Testis (tissue), 5 donors: ENCODE measurements at places on chromosomes 11 and 22.

GRCh38 chr11:8335683-8336082, 72.0 kb upstream of the LMO1 start:
- H3K27ac ChIP-seq: no peak overlapping the region
- no peaks in the 10 kb centered on the region for H3K36me3 ChIP-seq
- no peaks in the 10 kb centered on the region for H3K27me3 ChIP-seq
- no peaks in the 10 kb centered on the region for H3K4me1 ChIP-seq
- no peak for DNase-seq

DNA sequence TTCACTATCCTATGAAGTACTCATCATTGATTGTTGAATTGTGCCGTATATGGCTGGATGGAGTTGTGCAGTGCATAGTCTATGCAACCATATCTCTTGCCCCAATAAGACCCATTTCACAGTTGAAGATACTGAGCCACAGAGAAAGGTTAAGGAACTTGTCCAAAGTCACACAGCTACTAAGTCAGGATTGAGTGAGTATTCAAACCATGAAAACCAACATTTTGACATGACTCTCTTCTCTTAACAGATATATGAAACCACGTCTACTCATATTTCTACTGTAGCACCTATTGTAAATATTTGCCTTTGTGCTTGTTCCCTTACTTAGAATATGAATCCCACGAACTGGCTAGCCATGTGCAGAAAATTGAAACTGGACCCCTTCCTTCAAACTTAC, 58.1 kb downstream of the MAML2 start:
- H3K27ac ChIP-seq: no peak overlapping the region
- no peaks in the 10 kb centered on the region for H3K4me1 ChIP-seq
- H3K36me3 ChIP-seq: no peaks in the 10 kb centered on the region
- H3K27me3 ChIP-seq: no peaks in the 10 kb centered on the region

DNA sequence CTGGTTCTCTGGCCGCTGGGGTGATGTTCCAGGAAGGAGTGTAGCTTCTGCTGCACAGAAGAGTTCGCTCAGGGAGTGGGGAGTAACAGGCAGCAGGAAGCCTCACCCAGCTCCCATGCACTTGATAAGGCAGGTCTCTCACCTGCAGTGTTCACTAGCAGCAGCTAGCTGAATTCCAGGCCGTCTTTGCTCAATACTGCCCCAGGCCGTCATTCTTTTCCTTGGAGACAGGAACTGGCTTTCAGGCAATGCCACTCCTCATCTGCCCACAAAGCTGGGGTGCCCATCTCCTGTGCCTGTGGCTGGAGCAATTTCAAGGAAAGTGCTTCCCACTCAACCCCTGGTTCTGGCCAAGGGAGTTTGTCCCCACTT, 66.1 kb downstream of the ARHGAP42 start:
- H3K27me3 ChIP-seq: no peaks in the 10 kb centered on the region
- H3K4me3 ChIP-seq: no peak overlapping the region
- DNase-seq: no peak
- no peaks in the 10 kb centered on the region for H3K36me3 ChIP-seq

GRCh38 chr11:126114486-126115126, 51.9 kb upstream of the CDON start:
- no peak overlapping the region for H3K4me3 ChIP-seq
- no peaks in the 10 kb centered on the region for H3K36me3 ChIP-seq
- H3K27me3 ChIP-seq: no peaks in the 10 kb centered on the region
- DNase-seq: no peak
- H3K4me1 ChIP-seq: peaks cover 34% of the 10 kb centered on the region

GRCh38 chr11:104573441-104573990, 324.7 kb downstream of the CASP12 start:
- H3K4me3 ChIP-seq: no peak overlapping the region
- H3K36me3 ChIP-seq: no peaks in the 10 kb centered on the region
- DNase-seq: no peak
- no peaks in the 10 kb centered on the region for H3K4me1 ChIP-seq
- no peaks in the 10 kb centered on the region for H3K27me3 ChIP-seq
- no peak overlapping the region for H3K27ac ChIP-seq

DNA sequence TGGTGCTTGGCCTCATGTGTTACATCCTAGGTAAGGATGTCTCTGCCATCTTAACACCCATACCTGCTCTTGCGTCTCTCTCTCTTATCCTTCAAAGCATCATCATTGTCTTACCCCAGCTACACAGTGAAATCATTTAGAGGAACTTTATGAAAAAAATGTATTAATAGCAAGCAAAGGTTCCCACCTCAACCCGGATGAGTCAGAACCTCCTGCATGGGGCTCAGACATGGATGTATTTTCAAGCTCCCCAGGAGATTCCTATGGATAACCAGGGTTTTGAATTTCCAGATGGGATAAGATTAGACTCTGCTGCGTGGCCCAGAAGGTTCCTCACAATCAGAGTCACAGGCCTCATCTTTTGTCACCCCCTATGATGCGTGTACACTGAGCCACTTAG, 89.1 kb upstream of the NNMT start:
- H3K4me3 ChIP-seq: no peak overlapping the region
- no peak overlapping the region for H3K27ac ChIP-seq
- H3K36me3 ChIP-seq: no peaks in the 10 kb centered on the region
- H3K27me3 ChIP-seq: no peaks in the 10 kb centered on the region

GRCh38 chr22:39913886-39914285, 13.0 kb downstream of the GRAP2 start:
- no peaks in the 10 kb centered on the region for H3K4me1 ChIP-seq
- H3K27ac ChIP-seq: no peak overlapping the region
- no peak overlapping the region for H3K4me3 ChIP-seq
- H3K27me3 ChIP-seq: no peaks in the 10 kb centered on the region
- DNase-seq: no peak

- no peaks in the 10 kb centered on the region for H3K27me3 ChIP-seq
- H3K36me3 ChIP-seq: no peaks in the 10 kb centered on the region
- no peaks in the 10 kb centered on the region for H3K4me1 ChIP-seq
- no peak overlapping the region for H3K4me3 ChIP-seq
Observed at GRCh38 chr11:16474659-16475058, 118.3 kb upstream of the SOX6 start.

DNA sequence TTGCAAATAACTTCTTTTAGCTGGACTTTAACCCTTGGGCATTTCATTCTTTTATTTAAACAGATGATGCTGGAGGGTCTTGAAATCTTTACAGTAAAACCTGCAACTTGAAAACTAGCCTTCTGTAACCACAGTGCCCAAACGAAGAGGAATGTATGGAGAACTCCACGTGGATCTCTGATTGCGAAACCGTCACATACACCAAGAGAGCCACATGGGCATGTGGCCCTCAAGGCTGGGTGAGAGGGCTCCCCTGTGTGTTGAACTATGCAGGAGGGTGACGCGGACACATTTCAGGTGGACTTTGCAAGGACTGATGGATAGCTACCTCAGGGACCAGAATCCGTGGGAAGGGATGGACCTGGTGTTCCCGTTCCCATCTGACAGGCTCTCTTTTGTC, 30.6 kb downstream of the FAM118A start:
- no peak overlapping the region for H3K4me3 ChIP-seq
- H3K27ac ChIP-seq: no peak overlapping the region
- no peaks in the 10 kb centered on the region for H3K27me3 ChIP-seq
- peaks cover 7% of the 10 kb centered on the region for H3K4me1 ChIP-seq
- no peaks in the 10 kb centered on the region for H3K36me3 ChIP-seq
